Activated T-cell treated with anti-CD3 and anti-CD28 coated beads, Interleukin-2, amount 50 U/mL, for 72 hours (primary cell): ENCODE measurements at places on chromosomes 1 and 21. TPM values are rescaled to one million over a fixed set of nuclear protein-coding genes. Genes with fewer than 3 reads are reported as not detected.

GRCh38 chr1:39509360-39510009 is 18.0 kb downstream of the BMP8A start:
- no peaks in the 10 kb centered on the region for H3K36me3 ChIP-seq
- H3K27ac ChIP-seq = no peak overlapping the region
- peak; percentile 40 for DNase-seq
- H3K4me1 ChIP-seq = peaks cover 10% of the 10 kb centered on the region
- H3K27me3 ChIP-seq = peaks cover 9% of the 10 kb centered on the region

GRCh38 chr21:35583566-35584216 is 476.6 kb downstream of the SETD4 start:
- H3K36me3 ChIP-seq = peaks cover 4% of the 10 kb centered on the region
- peaks cover 56% of the 10 kb centered on the region for H3K4me1 ChIP-seq
- H3K27me3 ChIP-seq = peaks cover 14% of the 10 kb centered on the region
- H3K4me3 ChIP-seq = no peak overlapping the region
- DNase-seq = no peak

GRCh38 chr1:30691480-30691879 is 31.9 kb downstream of the MATN1 start:
- H3K27ac ChIP-seq = no peak overlapping the region
- no peaks in the 10 kb centered on the region for H3K36me3 ChIP-seq

The CACNA1S gene
- total RNA-seq = not detected

DNA sequence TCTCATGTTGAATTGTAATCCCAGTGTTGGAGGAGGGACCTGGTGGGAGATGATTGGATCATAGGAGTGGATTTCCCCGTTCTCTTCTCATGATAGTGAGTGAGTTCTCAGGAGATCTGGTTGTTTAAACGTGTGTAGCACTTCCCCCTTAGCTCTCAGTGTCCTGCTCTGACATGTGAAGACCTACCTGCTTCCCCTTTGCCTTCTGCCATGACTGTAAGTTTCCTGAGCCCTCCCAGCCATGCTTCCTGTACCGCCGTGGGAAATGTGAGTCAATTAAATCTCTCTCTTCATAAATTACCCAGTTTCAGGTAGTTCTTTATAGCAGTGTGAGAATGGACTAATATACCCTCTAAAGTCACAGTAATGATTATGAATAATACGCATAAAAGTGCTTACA is 248.4 kb upstream of the LRRC7 start:
- H3K36me3 ChIP-seq = no peaks in the 10 kb centered on the region
- H3K27me3 ChIP-seq = no peaks in the 10 kb centered on the region
- no peak for DNase-seq
- no peaks in the 10 kb centered on the region for H3K4me1 ChIP-seq

The ST6GALNAC5 gene
- total RNA-seq = not detected

DNA sequence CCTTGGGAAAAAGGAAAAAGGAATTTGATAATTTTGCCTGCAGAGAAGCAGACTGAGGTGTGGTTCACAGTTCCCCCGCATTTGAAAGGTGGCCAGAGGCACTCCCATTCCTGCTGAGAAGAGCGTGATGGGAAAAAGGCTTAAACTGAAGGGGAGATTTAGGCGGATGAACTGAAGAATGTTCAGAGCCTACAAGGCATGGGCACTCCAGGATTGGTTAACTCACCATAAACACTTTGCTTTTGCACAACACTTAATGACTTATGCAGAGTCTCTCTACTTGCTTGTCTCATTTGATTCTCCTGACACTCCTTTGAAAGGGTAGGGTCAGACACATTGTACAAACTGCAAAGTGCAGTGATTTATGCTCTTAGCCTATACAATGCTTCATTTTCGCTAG is 119.6 kb upstream of the RUNX1 start:
- H3K27me3 ChIP-seq = no peaks in the 10 kb centered on the region
- no peak overlapping the region for H3K27ac ChIP-seq
- DNase-seq = no peak
- H3K4me1 ChIP-seq = peaks cover 33% of the 10 kb centered on the region
- H3K4me3 ChIP-seq = no peak overlapping the region
- H3K36me3 ChIP-seq = peaks cover 9% of the 10 kb centered on the region

GRCh38 chr1:156246781-156247459 is 936 bp downstream of the PAQR6 start:
- peaks cover 6% of the 10 kb centered on the region for H3K36me3 ChIP-seq
- no peak overlapping the region for H3K27ac ChIP-seq
- no peak overlapping the region for H3K4me3 ChIP-seq
- H3K27me3 ChIP-seq = peaks cover 8% of the 10 kb centered on the region
- H3K4me1 ChIP-seq = peaks cover 21% of the 10 kb centered on the region

DNA sequence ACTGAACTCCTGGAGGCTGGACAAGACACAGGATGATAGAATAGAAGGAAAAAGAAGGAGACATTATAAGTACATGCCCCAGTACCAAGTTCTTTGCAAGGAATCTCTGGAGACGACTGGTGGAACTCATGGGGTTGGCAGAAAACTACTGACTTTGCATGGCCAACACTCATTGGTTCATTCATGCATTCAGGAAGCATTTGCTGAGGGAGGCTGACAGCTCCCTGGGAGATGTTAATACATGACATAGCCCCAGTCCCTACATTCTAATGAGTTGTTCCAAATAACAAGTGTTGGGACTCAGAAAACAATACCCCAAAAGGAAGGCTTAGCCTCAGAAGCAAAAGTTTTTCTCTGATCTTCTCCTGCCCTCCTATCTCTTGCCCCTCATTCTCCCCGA is 172.8 kb upstream of the IRF2BP2 start:
- no peak for DNase-seq
- H3K27ac ChIP-seq = no peak overlapping the region
- H3K36me3 ChIP-seq = no peaks in the 10 kb centered on the region
- H3K4me3 ChIP-seq = no peak overlapping the region
- no peaks in the 10 kb centered on the region for H3K4me1 ChIP-seq

The ARMH1 gene
- total RNA-seq = 108 TPM

DNA sequence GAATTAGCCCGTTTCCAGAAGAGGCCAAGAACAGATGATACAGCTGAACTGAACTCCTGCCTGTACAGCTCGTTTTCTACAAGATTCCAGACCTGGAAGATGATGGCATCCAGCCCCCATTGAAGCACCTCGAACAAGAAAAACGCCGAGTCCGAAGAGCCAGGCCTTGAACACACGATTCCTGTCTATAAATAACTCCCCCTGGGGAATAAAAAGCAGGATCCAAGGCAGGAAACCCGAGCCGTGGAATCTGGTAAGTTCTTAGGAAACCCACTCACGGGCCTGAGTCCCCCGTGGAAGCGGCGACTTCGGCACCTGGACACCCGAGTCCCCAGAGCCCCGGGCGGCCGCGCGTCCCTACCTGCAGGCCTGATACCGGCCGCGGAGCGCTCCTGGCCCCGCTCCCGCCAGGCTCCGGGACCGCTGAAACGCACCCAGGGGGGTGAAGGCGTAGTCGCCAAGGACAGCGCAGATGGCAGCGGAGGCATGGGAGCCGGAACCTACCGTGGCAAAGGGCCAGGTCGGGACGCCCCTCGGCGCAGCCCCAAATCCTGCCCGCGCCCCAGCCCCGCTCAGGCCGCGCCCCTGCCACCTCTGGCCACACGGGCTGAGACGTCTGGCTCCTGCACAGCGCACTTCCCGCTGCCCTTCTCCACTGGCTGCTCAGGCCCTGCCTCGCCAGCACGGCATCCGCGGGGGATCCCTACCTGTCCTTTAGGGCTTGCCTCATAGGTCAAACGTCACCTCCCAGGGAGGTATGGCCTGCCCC is 14.0 kb upstream of the HLCS start:
- DNase-seq = peak; percentile 26
- H3K27me3 ChIP-seq = peaks cover 5% of the 10 kb centered on the region
- peaks cover 26% of the 10 kb centered on the region for H3K4me1 ChIP-seq
- H3K36me3 ChIP-seq = no peaks in the 10 kb centered on the region
- peak overlapping the region; percentile 82 for H3K4me3 ChIP-seq
- H3K27ac ChIP-seq = no peak overlapping the region

- no peak within 1 kb of the TSS for H3K27ac ChIP-seq
- peak within 1 kb of the TSS; percentile 30 for H3K4me3 ChIP-seq
- H3K27me3 ChIP-seq = peaks cover 12% of the 10 kb centered on the region
- no peaks in the 10 kb centered on the region for H3K36me3 ChIP-seq
- DNase-seq = no peak
- peaks cover 29% of the 10 kb centered on the region for H3K4me1 ChIP-seq
These were observed at the start of gene ANKRD65 for GRCh38 chr1:1421147-1421906. TSS of gene ANKRD65 (minus strand) at chr1:1421276. CDS start at chr1:1421005, 271 bp downstream.

The ZBTB21 gene
- 43.3 TPM for total RNA-seq

The GAS5 gene
- 1,544 TPM for total RNA-seq

DNA sequence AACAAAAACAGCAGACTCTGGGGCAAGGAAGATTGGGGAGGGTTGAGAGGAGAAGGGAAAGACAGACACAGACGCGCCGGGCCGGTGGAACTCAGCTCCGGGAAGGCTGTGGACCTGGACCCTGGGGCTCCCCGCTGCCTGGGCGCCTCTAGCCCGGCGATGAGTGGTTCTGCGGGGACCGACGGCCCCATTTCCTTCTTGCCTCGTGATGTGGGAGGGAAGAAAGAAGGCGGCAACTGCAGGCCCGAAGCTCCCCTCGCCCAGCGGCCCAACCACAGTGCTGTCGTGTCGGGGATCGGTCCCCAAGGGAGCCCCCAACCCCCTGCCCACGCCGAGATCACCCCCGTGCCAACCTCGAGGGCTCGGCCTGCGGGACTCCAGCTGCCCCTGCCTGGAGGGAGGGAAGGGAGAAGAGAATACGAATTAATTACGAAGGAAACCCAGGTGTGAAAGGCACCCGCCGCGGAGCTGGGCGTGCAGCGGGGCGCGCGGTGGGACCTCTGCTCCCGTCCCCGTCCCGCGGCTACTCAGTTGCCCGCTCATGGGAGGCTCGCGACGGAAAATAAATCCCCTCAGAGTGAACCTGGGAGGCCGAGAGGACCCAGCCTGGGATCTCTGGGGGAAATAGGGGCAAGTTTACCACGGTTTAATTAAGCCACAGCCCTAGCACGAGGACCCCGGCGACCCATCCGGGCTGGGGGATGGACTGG is 7.4 kb downstream of the FOXD3 start:
- H3K4me1 ChIP-seq = peaks cover 41% of the 10 kb centered on the region
- H3K27ac ChIP-seq = peak overlapping the region; percentile 14
- no peak for DNase-seq

The SAMD11 gene
- total RNA-seq = 0.17 TPM

- H3K36me3 ChIP-seq = peaks cover 3% of the 10 kb centered on the region
- H3K4me3 ChIP-seq = no peak overlapping the region
- no peak for DNase-seq
- H3K27me3 ChIP-seq = no peaks in the 10 kb centered on the region
- H3K27ac ChIP-seq = no peak overlapping the region
These were observed 26.2 kb downstream of the VPS45 start for GRCh38 chr1:150093805-150094204.

GRCh38 chr21:35987475-35987874 is 72.9 kb downstream of the SETD4 start:
- no peaks in the 10 kb centered on the region for H3K4me1 ChIP-seq
- H3K4me3 ChIP-seq = no peak overlapping the region
- H3K27me3 ChIP-seq = peaks cover 32% of the 10 kb centered on the region
- no peak for DNase-seq
- no peak overlapping the region for H3K27ac ChIP-seq
- H3K36me3 ChIP-seq = no peaks in the 10 kb centered on the region

DNA sequence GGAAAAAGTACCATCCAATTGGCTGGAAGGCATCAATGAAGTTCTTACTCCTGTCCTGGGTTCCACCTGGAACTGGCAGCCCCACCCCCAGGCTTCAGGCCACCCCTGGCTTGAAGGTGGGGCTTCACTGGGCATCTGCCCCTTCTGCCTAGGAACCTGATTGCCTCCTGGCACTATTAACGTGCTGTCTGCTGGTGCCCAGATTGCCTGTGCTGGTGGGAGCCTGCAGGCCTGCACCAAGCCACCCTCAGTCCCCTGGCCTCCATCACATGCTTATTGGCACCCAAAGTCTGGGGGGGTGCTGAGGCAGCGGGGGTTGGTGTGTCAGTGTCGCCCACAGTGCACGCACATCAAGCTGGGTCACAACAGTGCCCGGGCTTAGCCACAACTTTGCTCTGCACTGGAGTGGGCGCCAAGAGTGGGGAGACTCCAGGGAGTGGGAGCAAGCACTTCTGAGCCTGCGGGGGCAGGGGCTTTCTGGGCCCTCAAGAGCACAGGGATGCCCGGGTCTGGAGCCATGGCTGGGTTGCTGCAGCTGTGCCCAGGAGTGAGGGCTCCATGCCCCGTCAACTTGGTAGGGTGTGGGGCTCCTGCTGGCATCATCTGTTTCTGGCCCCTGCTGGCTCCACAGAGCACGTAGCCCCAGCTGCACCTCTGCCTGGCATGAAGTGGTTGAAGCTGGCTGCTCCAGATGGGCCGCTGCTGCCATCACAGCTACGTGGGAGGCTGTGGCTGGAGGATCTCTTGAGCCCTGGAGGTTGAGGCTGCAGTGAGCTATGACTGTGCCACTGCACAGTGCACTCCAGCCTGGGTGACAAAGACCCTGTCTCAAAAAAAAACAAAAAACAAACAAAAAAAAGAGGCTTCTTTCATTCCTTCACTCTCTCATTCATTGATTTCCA is 4.1 kb upstream of the LSM10 start:
- peaks cover 41% of the 10 kb centered on the region for H3K4me1 ChIP-seq
- DNase-seq = no peak
- H3K36me3 ChIP-seq = no peaks in the 10 kb centered on the region
- H3K4me3 ChIP-seq = peak overlapping the region; percentile 87

DNA sequence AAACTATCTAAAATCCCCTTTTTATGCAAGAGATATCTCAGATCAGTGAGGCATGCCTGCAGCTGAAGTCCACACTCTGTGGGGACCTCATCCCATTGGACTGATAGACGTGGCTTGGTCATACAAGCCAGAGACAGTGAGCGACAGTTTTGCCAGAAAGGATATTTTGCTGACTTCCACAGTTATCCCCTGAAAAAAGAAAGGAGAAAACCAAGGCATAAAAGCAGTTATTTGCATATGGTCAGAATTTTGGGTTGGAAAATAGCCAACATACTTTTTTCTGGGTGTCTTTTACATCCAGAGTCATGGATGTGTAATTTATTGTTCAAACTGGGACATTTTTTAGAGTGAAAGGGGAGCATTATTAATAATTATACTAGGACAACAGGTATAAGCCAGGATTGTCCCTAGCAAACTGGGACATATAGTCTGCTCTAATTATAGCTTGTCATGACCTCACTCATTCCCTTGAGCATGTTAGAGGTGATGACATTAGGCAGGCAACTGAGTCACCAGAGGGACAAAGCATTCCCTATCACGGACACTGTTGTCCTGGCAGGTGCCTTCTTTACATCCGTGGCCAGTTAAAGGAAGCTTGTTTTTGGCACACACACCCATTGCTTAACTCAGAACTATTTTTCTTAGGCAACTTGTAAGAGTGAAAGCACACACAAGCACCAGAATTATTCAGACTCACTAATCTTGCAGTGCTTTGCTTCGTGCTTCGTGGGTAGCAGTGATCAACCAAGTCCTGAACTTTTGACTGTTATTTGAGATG is 65.5 kb downstream of the PRRX1 start:
- no peak for DNase-seq
- H3K4me3 ChIP-seq = no peak overlapping the region
- no peaks in the 10 kb centered on the region for H3K4me1 ChIP-seq
- H3K36me3 ChIP-seq = no peaks in the 10 kb centered on the region

The ETV3L gene
- not detected for total RNA-seq
